ENCODE measurements at places on chromosomes 3 and 15.

DNA sequence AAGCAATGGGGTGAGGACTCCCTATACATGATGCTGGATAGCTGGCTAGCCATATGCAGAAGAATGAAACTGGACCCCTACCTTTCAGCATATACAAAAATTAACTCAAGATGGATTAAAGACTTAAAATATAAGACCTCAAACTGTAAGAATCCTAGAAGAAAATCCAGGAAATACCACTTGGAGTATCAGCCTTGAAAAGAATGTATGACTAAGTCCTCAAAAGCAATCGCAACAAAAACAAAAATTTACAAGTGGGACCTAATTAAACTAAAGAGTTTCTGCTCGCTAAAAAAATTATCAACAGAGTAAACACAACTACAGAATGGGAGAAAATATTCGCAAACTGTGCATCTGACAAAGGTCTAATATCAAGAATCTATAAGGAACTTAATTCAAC, 94.3 kb downstream of the XRN1 start:
- DNase-seq: no peak

GRCh38 chr15:82611348-82611747, 35.8 kb downstream of the CPEB1 start:
- no peak for DNase-seq

DNA sequence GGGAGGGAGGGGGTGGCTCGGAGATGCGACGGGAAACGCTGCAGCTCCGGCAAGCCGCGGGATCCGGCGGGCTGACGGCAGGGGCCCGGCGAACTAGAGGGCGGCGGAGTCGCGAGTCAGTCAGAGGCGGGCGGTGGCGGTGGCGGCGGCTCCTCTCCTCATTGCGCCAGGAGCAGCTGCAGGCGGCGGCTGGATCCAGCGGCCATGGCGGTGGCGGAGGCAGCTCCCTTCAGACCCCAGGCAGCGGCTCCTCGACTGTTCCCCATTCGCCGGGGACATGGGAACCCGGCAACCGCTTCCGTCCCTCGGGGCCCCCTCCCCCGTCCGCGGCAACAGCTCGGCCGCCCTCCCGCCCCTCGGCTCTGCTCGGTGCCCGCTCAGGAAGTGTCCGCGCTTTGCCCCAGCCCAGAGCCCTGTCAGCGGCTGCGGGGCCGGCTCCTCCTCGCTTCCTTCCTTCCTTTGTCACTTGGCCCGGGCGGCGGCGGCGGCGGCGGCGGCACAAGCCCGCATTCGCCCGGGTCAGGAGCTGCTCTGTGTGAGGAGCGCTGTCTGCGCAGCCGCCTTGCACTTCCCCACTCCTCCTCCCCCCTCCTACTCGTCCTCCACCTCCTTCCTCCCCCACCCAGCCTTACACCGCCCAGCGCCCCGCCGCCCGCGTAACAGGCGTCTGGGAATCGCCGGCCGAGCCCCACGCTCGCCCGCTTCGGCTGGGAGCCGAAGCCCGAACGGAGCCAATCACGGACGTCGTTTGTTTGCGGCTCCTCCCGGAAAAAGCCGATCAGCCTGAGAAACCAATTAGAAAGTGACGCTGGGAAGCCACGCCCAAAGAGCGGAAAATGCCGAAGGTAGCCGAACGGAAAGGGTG, at the start of gene GSK3B:
GSK3B (minus strand) TSS at position 537 of the 865 bp plus-strand sequence. CDS start 1,013 bp downstream, outside the sequence.
- DNase-seq: peak; percentile 98

DNA sequence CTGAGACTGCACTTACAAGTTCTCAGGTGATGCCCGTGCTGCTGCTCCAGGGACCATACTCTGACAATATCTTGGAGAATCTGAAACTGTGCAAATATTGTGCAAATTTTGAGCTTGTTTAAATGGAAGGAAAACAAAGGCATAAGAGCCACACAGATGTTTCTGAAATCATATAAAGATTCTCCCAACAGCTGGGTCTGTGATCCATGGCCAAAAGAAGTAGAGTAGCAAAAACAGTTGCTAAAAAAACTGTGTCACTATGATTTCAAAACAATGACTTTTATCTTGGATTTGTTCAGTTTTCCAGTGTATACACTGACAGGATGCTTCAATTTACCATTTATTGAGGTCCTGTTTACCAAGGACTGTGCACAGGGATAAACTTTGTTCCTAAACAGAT, 25.3 kb downstream of the NPTN start:
- no peak for DNase-seq

DNA sequence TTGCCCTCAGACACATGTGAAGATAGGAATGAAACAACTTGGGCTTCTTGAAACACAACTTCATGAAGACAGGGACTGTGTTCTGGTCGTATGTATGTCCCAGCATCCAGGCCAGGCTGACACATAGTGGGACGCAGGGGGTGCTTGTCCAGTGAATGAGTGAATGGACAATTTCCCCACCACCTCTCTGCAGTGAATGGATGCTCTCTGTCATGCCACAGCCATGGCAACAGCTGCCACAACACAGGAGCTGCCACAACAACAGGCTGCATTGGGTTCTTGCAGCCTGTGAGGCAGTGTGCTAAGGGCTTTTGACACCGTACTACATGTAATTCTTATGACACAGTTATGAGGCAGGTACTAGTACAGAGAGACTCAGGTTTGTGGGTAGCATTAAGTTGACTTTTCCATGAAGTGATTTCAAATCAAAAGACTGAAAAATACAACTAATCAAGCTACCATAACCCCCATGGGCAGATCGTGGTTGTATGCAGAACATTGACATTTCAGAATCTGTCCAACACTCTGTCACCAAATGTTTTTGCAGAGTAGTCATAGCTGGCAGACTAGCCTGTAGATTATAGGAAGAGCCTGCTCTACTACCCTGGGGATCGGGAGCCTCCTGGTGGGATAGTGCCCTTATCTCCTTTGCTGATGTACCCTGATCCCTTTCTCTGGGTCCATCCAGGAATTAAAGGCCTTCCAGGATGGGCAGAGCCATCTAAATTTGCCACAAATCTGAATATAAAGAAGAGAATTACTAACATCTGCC, 40.8 kb downstream of the CLSTN2 start:
- DNase-seq: peak; percentile 44

GRCh38 chr15:51936105-51936478, 35.5 kb downstream of the LEO1 start:
- no peak for DNase-seq

GRCh38 chr15:83844742-83845141, 190.8 kb downstream of the ADAMTSL3 start:
- no peak for DNase-seq
